ENCODE measurements at places on chromosomes 6 and 20.
A peak's percentile ranks its signal among the peaks of the same experiment; 100 is the strongest.

DNA sequence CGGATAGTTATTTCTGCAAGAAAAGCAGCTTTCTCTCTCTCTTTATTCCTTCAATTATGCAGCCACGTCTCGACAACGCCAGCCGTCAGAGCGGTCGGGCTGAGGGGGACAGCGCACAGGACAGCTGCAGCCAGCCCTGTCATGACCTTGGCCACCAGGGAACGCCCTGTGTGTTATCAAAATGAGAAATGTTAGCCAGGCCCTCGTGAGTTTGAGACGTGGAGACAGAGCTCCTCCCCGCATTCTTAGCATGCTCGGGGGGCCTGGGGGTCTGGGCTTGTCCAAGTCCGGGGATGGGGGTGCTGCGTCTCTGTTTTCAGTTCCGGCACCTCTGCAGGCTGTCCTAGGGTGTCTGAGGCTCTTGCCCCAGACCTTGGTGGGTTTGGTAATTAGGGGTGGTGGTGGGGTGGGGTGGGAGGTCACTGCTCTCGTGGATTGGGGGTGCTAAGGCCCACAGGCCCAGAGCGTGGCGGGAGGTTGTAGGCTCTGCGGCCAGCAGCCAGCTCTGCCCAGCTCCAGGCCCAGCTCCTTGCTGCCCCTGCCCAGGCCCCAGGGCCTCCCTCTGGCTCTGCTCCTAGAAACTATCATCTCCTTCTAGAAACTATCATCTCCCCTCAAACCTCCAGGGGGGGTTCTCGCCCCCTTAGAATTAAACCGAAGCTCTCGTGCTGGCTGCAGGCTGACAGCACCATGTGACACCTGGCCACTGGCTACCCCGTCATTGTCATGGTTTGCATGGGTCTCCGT is 54.3 kb upstream of the GATA5 start:
- DNase-seq: no peak

GRCh38 chr6:132814716-132815570 is 574 bp downstream of the RPS12 start:
- DNase-seq: no peak

DNA sequence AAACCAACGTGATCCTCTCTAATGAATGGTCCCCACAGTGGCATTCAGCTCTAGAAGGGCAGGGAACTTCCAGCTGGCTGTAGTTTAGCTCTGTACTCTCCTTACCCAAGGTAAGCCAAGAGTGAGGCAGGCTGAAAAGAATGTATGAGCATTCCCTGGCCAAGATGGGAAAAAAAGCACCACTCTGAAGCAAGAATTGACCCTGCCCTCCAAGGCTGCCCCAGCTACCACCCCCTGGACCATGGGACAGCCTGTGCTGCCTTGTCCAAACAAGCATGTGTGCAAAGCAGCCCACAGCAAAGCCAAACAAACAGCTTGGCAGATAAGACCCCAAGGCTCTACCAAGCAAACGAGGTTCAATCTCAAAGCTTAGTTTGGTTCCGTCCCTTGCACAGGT is 73.9 kb downstream of the GFOD1 start:
- DNase-seq: no peak

GRCh38 chr6:135052939-135053338 is 1.7 kb downstream of the HBS1L start:
- DNase-seq: no peak

DNA sequence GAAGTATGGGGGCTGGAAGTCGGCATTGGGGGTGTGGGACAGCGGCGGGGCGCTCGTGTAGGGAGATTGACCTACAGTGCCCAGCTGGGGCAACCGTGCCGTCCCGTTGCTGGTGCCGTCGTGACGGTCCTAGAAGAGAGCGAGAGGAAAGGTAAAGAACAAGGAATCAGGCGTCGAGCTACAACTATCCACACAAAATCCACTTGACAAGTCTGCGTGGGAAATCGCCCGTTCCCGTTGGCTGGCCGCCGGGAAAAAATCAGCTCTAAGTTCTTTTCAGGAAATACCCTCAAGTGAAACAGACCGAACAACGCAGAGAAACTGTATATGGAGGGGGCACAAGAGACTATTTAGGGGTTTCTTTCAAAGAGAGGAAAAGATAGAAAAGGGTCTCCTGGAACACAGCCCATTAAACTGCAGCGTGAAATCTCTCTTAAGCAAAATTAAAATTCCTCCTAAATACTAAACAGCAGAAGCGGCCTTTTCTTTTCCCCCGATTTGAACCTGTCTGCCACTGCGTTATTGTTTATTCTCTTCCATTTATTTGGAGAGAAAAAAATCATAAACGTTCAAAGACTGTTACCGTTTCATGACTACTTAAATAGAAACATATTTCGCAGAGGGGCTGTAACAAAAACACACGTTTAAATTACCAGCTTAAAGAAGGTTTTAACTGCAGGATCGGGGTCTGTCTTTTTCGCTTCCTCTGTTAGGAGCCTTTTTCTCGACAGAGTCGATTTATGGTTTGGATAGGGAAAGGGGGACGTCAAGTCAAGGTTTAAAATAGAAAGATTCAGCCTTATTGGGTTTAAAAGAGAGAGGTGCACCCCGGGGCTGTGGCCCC is 4.4 kb downstream of the TFAP2A start:
- no peak for DNase-seq

DNA sequence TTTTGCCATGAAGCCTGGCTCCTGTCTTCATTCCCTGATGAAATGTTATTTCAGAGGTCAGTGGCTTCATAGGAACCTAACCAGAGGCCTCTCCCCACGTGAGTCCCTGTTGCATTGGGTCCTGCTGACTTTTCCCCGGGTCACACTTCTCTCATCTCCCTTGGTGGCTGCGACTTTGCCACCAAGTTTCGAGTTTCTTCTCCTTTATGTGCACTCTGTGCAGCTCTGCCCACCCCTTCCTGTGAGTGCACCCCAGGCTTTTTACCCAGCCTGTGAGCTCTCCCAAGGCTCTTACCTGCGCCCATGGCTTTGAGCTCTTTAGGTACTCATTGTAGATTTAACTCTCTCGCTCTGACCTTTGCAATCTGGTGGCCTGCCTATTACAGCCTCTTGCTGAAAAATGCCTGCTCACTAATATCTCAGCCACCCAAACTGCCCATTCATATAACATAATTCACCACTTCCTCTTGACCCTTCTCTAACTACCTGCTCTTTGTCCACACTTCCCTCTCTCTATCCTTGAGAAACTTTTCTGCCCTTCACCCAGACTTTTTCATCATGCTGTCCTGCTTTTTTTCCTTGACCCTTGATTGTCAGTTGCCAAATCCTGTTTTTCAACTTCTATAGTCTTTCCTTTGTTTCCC is 105.9 kb downstream of the SASH1 start:
- no peak for DNase-seq

DNA sequence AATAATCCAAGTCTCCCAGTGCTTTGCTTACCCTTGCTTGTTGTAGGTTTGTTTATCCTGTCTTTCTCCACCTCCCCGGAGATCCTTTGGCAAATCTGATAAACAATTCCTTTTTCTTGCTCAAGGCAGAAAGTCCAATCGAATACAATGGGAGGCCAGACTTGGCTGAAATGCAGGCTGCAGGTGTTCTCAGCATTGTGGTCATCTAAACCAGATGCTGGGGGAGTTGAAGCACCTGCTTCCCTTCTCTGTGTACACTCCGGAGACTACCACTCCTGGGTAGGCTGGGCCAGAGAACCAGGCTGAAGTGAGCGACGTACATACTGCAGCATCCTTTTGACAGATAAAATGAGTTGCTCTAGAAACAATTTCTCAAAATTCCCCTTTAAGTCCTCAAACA is 82.6 kb upstream of the PREP start:
- DNase-seq: no peak

DNA sequence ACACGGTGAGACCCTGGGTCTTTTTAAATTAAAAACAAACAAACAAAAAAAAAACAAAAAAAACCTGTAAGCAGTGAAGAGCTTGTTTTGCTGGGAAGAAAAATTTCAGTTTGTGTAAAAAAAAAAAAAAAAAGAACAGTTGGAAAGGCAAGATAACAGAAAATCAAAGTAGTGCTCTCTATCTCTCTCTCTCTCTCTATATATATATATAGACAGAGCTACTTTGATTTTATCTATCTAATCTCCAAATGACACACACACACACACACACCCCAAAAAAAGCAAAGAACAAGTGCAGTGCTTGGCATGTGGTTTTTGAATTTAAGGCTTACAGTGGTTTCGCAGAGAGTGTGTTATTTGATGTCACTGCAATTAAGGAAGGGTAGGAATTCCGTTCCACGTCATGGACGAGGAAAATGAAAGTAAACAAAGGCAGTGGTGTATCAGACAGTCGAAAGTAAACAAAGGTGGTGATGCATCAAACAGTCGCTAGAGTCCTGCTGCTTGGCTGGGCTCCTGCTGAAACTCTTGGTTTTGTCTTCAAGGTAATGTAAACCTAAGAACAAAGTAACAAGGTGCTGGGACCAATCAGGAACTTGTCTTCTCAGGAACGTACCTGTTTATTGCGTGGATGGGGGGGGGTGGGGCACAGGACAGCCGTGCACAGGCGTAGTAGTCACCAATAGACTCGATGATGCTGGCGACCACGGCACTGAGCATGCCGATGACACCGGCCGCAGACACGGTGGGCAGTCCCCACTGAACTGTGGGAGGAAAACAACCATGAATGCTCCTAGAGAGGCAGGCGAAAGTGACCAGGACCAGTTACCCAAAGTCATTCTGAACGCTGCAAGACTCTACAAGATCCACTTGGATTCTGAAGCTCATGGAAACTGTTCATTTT is 131.8 kb downstream of the SLC23A2 start:
- DNase-seq: no peak

DNA sequence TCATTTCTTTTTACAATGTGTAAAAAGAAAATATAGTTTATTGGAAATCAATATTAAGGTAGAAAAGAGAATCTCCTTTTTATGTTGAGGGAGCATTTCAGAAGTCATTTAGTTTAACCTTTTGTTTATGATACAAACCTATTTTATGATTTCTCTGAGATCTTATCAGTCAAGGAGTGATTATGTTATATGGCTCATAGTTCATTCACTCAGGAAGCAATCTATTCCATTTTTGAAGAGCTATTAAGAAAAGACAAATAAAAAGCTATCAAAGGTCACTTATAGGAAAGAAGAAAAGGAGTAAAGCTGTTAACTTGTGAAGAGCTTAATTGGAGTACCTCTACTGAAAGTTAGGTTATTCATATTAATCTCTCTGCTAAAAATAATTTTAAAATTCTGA is 526.6 kb upstream of the JAG1 start:
- no peak for DNase-seq

DNA sequence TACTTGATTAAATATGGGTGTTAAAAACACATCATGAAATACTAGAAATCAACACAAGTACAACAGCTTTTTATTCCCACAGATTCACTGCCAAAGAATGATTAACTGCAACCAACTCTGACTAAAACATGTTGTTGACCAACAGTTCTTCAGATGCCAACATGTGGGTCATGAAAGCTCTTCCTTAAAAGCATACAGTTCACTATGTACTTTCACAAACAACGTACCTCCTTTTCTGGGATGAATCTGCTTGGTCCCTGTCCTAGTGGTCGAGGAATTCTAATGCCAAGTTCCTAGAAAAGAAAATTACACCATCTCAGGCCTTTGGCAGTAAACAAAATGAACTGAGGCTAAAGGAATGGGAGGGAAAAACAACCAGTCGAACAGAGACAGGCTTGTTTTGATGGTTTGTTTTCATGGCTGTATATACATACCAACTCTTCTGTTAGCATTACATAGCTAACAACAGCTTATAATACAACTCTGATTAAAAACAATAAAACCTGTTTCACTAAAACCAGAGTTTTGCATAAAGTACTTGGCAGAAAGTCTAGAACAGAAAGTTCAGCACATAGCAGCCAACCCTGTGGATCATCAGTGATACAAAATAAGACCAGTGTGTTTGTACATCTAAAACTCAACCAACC is 92.5 kb downstream of the SESN1 start:
- DNase-seq: no peak

GRCh38 chr20:57959018-57959417 is 249.2 kb upstream of the PMEPA1 start:
- DNase-seq: no peak

GRCh38 chr6:166946125-166946524 is 10.2 kb downstream of the RNASET2 start:
- no peak for DNase-seq

DNA sequence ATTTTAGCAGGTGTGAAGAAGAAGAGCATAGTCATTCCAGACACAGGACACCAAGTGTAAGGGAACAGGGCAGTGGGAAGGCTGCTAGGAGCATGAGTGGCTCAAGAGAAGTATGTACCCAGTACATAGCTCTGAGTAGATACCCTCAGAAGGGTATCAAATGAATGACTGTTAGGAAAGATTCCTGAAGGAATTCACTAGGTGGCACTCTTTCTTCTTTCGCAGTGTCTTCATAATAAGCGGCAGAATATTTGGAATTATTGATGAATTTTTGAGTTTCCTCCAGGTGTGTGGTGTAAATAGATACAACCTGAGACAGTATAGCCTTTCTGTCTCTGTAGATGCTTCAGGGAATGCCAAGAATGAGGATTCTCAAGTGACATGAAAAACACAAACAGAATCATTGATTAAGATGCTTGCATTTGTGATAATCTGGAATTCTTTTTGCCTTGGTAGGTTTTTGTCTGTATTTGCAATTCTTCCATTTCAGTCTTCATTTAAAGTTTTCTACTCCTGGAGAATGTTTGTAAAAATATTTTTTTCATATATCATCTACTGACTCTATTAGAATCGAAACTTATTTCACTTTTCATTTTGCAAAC is 264.3 kb upstream of the RIMS1 start:
- DNase-seq: peak; percentile 17

DNA sequence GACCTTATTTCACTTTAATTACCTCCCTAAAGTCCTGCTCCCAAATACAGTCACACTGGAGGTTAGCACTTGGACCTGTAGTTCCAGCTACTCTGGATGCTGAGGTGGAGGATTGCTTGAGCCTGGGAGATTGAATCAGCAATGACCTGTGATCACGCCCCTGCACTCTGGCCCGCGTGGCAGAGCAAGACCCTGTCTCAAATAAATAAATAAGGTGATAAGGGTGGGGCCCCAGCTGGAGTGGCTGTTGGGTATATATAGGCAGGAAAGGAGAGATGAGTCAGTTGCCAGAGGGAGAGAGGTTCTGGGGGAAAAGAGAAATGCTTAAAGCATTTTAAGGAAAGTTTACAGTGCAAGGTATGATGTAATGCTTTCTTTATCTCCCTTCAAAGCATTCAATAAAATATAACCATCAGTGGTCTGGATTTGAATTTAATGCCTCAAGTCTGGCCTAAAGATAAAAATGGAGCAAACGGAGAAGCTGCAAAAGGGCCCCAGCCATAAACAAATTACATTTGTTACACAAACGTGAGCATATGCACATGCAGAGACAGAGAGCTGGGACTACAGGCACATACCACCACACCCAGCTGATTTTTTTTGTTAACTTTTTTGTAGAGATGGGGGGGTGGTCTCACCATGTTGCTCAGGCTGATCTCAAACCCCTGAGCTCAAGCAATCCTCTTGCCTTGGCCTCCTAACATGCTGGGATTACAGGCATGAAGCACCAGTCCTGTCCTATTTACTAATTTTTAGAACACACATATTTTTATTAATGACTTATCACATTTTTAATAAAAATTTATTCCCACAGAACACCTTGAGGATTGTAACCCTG is 6.1 kb upstream of the PM20D2 start:
- DNase-seq: no peak

GRCh38 chr6:4383910-4384638 is 248.7 kb upstream of the ECI2 start:
- DNase-seq: no peak

- no peak for DNase-seq
These were observed 12.1 kb upstream of the NFATC2 start for GRCh38 chr20:51554538-51555165.
